ENCODE measurements at places on chromosomes 7 and 10.

DNA sequence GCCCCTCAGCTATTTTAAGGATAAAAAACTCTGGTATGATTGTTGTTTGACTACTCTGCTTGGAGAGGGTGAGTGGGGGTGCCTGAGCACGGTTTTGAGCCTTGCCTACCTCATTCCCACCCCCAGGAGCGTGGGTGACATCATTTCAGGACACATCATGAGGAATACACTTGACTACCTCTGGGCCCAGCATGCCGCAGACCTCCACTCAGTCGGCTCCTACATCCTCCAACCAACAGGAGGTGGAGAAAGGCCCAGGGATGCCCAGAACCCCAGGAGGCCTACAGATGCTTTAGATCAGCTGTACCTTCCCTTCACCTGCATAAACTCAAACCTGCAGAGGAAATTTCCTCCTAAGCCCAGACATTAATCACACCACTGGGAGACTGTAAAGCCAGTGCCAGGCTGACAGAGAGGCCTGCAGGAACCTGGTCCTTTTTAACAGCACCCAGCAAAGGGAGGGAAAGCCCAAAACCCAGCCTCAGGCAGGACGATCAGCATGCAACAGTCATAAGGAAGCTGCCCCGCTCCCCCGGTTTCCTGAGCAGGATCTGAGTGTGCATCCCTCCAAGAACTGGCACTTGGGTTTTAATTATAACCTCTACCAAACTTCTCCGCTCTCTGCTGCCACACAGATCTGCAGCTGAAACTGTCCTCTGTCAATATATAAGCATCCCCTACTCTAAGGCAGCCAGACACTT lies 61.7 kb upstream of the ZNRF2 start:
- no peak for DNase-seq

DNA sequence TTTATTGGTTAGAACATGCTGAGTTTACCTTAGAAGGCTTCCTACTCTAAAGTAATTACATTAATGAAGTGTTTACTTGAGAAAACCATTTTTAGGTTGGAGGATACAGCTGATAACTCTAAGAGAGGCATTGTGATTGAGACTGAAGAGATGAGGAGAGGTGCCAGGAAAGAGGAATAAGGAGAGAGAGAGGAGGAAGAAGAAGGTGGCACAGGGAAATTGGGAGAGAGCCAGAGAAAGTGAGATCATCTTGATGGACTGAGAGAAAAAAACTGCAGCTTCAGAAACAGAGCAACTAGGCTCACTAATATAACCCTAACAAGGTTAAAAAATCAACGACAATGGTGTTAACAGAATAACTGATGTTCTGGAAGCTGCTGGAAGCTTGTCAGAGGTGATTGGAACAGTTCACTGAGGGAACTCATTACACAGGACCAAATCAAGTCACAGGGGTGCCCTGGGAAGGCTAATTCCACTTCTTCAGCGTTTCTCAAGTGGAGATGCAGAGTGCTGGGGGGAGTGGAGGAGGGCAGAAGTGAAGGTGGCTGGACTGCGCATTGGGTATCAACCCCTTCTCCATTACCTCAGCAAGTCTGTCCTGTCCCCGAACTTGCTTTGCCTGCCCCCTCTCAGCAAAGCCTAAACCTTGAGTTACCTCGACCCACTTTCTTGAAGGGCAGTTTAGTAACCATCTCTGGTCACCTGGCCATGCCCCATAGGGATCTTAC lies 6.9 kb upstream of the SORBS1 start:
- DNase-seq: no peak

DNA sequence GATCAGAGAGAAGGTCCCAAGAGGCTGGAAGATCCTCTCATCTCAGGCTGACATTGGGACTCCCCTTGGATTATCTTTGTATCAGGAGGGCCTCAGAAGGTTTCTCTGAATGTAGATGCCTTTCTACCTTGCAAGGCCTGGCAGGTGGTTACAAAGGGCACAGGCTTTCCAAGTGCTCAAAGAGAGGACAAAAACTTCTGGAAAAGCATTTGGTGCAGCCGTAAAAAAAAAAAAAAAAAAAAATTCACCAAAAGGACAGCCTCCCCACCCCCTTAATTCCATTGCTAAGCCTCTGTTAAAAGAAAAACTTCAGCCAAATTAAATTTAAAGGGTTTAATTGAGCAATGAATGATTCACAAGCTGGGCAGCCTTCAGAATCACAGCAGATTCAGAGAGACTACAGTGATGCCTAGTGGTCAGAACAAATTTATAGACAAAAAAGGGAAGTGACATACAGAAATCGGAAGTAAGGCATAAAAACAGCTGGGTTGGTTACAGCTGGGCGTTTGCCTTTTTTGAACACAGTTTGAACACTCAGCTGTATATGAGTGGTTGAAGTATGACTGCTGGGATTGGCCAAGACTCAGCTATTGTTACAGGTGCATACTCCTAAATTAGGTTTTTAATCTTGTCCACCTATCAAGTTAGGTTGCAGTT lies 42.5 kb upstream of the LRGUK start:
- DNase-seq: no peak

- DNase-seq: no peak
Measured at GRCh38 chr10:97540669-97541500, 31.7 kb upstream of the ANKRD2 start.

GRCh38 chr7:19224951-19225350 lies 79.7 kb upstream of the FERD3L start:
- DNase-seq: no peak

DNA sequence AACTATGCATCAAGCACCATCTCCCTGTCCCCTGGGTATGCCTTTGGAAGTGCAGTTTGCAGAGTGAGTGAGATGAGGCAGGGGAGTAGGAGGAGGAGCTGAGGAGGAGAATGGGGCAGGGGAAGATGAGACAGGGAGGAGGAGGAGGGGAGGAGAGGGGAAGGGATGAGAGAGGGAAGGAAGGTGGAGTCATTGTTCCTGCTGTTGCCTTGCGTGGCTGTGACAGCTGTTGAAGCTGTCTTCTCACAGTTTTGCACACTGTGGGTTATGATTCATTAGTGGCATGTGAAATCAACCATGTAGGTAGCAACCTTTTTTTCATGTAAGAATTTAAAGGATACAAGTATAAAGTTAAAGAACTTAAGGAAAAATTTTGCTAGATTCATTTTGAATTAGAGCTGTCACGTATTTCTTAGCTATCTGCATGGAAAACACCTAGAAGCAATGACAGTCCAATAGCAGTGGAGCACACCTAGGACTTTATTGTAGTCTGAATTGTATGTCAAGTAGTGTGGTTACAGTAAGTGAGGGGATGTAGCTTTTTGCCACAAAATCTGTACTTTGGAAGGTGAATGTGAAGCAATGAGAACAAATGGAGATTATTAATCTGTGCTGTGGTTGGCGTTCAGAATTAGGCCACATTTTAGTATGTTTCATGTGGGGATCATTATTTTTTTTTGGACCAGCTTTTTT lies 21.7 kb downstream of the CCM2 start:
- no peak for DNase-seq

DNA sequence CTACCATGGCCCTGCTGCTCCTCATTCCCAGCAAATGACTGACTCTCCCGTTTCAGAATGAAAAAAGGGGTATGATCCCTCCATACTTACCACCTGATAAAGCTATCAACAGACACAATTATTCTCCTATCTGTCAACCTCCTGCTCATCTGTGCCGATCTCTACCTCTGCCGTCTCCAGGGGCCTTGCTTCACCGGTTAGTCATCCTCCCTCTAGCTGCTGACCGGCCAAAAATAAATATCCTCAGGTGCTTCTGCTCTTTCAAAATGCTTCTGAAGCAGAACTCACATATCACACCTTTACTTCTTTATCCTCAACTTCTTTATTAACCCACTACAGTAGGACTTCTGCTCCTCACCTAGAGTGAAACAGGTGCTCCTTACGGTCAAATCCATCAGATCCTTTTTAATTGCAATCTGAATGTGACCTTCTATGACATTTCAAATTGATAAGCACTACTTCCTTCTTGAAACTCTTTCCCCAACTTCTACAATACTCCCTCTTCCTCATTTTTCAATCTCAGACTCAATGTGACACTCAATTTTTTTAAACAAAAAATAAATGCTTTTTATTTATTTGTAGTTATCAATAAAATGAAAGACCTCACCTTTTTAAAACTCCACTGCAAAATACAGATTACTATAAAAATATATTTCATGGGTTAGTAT lies 63.2 kb downstream of the LMBR1 start:
- no peak for DNase-seq

- DNase-seq: no peak
Measured at GRCh38 chr10:96596422-96597407, 9.9 kb upstream of the TM9SF3 start.

DNA sequence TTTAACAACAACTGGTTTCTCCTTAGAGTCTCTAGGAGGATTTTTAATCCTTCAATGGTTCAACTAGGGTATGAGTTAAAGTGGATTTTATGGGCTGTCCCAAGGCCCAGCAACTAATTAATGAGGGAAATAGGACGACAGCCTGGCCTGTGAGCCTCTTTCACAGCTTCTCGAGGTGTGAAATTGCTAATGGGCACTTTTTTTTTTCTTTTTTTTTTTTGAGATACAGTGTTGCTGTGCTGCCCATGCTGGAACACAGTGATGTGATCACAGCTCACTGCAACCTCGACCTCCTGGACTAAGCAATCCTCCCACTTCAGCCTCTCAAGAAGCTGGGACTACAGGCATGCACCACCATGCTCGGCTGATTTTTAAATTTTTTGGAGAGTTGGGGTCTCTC lies 87.0 kb downstream of the MARCHF5 start:
- DNase-seq: no peak

GRCh38 chr7:41702635-41703371 lies at the start of gene INHBA:
INHBA (minus strand) TSS chr7:41703090; CDS start chr7:41700374, 2,716 bp downstream.
- no peak for DNase-seq

DNA sequence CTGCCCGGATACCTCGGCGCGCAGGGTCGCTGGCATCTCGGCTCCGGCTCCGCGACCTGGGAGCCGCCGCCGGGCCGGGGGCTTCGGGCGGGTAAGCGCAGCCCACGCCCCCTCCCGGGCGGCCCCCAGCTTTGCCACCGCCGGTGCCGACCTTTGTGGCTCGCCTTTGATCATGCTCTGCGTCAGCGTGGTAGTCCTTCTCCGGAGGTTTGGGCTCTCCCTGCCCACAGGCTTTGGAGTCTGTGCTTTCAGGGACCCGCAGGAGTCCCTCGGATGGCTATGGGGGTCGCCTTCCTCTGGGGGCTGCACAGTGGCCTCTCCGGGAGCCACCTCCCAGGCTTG lies 7.3 kb downstream of the ATP6V1F start:
- DNase-seq: no peak
